NCI-H1436 (cell line): ENCODE measurements at places on chromosomes 3 and 15.

DNA sequence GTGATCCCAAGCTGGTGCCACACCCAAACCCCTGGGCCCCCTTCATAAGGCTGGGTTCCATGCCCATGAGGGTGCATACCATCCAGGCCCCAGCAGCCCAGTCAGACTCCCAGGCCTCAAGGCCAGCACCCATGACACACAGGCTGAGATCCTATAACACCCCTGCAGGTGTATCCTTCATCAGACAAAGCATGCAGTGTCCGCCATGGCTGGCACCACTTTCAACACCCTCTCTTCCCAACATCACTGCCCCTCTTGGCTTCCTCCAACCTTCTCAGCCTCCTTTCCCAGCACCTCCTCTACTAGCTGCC, 3.5 kb downstream of the CCDC51 start:
- DNase-seq = no peak

GRCh38 chr3:138608322-138609135, at the start of gene FAIM:
TSS of gene FAIM (plus strand) at chr3:138608771. CDS start at chr3:138619727, 10,956 bp downstream.
- peak; percentile 86 for DNase-seq

GRCh38 chr15:78626381-78626995, 5.7 kb upstream of the CHRNA3 start:
- DNase-seq = peak; percentile 60

DNA sequence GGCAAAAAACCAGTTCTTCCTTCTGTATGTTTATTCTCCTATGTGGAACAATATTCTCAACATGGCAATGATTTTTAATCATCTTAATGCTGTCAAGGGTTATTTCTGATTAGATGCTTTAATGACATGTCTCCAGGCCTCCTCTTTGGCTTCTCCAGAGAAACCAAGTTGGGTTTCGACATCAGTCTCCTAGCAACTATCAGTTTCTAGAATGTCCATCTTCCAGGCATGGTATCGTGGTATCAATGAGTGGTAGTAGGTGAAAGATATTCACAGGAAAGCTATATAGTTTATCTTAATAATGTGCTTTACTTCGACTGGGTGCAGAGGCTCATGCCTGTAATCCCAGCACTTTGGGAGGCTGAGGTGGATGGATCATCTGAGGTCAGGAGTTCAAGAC, 128.5 kb downstream of the C3orf70 start:
- DNase-seq = no peak

DNA sequence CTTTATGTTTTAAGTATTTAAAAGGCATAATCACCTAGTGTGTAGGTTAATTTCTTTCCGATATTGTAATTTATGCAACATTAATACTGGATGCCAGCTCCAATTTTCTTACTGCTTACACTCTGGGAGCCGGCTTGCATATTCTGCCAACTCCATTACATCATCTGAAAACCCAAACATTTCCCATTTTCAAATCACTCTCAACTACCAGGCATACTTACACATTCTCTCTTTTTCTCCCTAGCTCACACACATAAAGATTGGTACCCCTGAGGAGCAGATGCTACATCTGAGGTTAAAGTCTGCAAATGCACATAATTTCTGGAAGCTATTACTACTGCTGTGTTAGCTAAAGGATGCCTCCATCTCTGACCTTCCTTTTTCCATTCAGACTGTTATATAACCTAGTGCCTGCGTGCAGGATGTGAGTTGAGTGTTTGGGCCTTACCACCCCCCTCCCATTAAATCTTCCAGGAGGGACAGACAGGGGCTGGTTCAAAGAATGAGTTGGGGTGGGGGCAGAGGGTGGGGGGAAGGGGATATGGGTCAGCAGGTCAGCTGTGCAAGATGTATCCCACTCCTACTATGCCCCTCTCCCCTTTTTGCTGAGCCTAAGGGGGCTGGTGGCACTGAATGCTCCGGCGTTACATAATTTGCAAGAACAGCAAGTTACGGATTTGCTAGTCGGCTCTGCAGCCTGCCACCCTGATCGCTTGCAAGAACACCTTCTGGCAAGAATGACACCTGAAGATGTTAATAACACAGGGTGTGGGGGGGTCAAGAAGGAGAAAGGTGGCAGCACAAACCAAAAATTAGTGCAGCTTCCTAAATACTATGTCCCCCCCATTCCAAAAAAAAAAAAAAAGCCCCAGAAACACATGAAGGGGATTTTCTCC, 2.5 kb downstream of the RORA start:
- DNase-seq = no peak

DNA sequence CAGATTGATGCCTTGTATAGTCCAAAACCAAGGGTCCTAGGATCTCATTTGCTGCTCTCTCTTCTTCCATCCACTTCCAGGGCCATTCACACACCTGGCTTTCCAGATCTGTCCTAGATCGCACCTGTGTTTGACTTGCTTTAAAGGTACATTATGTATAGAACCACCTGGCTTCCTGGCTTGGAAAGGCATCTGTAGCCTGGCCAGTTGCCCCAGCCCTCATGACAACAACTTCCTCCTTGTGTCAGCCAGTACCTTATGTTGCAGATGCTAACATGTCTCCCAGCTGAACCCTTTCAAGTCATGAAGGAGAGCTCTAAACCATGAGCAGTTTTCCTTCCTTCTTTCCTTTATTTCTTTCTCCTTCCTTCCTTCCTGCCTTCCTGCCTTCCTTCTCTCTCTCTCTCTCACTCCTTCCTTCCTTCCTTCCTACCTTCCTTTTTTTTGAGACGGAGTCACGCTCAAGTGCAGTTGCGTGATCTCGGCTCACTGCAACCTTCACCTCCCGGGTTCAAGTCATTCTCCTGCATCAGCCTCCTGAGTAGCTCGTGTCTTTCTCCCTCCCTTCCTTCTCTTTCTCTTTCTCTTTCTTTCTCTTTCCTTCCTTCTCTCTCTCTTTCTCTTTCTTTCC, 2.5 kb upstream of the HTR3C start:
- DNase-seq = no peak

DNA sequence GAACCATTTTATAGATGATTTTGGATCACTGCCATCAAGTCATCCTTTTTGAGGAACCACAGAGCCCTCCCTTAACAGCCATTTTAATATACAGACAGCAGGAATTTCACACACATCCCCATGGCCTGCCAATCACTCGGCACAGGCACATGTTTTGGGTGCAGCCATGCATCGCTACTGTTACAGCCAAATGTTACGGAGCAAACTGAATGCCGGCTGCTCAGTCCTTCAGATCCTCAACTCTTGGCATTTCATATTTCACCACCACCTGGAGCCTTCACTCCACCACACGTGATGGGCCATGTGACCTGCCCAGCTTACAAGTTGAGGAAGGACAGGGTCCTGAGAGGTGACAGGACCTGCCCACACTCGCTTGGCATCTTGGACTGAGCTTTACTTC, 90.8 kb downstream of the OXNAD1 start:
- no peak for DNase-seq

DNA sequence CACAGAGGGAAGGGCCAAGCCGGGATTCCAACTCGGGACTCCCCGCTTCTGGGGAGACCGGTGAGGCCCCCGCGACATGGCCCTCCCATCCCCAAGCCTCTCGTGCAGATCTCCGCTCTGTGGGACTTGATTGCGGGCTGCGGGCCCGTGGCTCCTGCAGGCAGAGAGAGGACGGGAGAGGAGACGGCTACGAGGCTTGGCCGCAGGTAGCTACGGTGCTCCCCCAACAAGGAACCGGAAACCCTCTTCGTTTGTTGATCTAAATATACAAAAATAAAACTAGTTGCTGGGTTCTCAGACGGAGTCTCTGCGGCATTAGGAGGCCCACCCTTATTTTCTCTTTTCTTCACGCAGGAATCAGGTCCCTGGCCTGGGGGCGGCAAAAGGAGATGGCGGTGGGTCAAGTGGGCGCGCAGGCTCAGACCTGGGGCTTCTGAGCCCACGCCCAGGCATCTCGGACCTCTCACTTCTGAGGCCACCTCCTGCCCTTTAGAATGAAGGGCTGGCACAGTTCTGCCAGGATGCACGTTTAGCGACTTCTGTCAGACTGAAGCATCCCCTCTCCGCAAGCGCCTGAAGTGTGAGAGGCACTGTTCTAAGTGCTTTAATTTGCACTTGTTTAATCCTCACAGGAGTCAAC, 10.9 kb downstream of the GNB5 start:
- DNase-seq = no peak

DNA sequence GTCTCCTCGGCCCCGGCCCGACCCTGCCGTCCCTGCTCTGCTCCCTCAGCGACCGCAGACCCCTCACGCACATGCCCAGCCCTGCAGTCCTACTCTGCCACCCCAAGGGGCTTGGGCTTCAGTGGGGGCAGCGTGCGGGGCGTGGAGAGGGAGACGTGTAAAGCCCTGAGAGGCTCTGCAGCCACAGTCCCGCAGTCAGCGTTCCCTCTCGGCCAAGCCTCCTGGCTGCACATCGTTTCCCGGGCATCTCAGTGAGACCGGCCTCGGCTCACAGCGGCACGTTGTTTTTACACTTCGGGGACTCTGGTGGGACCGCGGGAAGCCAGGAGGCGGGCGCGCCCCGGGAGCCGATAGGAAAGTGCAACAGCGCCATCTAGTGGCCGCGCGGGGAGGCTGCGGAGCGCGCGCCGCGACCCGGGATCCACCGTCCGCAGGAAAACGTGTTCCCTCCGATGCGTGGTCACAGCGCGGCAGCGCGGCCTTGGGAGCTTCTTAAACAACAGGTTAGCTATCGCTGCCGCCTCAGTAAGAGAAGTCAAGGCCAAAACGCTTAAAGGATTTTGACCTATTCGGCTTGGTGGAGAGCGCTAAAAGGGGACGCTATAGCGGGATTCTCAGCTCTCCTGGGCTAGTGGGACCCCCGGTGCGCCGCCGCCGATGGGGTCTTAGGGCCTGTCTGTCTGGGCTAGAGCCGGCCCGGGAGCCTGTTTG, 226.8 kb upstream of the IGF1R start:
- DNase-seq = peak; percentile 50

- no peak for DNase-seq
Measured at GRCh38 chr15:83305704-83306291, 21.3 kb upstream of the BNC1 start.

GRCh38 chr3:157832588-157832987, 273.6 kb downstream of the SHOX2 start:
- DNase-seq = no peak

DNA sequence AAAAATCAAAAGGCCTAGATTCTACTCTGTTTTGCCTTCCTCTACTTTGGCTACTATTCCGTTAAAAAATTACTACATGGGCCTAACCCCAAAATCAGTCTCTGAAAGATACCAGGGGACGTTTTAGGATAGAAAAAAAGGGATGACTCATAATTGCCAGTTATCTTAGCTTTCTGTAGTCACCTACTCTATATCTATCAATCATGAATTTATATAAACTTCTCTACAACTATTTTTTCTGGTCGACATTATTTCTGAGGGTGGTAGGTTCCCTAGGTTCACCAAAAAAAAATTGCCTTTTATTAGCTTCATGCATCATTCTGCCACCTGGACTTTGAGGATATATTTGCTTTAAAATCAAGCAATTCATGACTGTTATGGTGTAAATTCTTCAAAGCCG, 36.5 kb downstream of the RAF1 start:
- no peak for DNase-seq

- no peak for DNase-seq
Measured at GRCh38 chr3:45816544-45816943, 20.2 kb upstream of the SLC6A20 start.

GRCh38 chr15:75361989-75362641, 6.3 kb downstream of the MAN2C1 start:
- DNase-seq = no peak

GRCh38 chr3:13325892-13326443, 94.2 kb downstream of the NUP210 start:
- no peak for DNase-seq

GRCh38 chr3:8443829-8444791, 57.5 kb upstream of the LMCD1 start:
- DNase-seq = no peak

DNA sequence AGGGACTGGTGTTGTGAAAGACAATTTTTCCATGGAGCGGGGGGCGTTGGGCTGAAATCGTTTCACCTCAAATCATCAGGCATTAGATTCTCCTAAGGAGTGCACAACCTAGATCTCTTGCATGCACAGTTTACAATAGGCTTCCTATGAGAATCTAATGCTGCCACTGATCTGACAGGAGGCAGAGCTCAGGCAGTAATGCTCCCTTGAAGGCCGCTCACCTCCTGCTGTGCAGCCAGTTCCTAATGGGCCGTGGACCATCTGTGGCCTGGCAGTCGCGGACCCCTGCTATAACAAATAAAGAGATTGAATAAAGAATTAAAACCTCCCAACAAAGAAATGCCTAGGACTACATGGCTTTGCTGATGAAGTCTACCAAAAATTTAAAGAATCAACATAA, 25.3 kb upstream of the ANKRD28 start:
- no peak for DNase-seq

- DNase-seq = no peak
Measured at GRCh38 chr3:127110982-127111693, 81.8 kb upstream of the PRR23E start.

DNA sequence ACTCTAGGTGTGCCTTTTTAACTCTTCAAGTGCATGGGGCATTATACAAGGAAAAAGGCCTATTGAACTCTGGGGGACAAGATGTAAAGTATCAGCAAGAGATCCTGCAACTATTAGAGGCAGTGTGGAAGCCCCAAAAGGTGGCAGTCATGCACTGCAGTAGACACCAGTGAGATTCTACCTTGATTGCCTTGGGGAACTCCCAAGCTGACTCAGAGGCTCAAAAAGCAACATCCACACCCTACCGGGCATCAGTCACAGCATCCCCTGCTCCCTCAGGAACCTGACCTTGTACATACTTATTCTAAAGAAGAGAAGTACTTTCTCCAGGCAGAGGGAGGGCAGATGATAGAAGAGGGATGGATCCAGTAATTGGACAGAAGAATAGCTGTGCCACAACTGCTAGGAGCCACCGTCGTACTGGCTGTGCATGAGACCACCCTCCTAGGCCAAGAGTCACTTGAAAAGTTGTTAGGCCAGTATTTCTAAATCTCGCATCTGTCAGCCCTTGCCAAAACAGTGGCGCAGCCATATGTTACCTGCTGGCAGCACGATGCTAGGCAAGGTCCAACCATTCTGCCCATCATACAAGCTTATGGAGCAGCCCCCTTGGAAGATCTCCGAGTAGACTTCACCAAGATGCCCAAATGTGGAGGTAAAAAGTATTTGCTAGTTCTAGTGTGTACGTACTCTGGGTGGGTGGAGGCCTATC, 523.1 kb upstream of the FRG2C start:
- DNase-seq = no peak

DNA sequence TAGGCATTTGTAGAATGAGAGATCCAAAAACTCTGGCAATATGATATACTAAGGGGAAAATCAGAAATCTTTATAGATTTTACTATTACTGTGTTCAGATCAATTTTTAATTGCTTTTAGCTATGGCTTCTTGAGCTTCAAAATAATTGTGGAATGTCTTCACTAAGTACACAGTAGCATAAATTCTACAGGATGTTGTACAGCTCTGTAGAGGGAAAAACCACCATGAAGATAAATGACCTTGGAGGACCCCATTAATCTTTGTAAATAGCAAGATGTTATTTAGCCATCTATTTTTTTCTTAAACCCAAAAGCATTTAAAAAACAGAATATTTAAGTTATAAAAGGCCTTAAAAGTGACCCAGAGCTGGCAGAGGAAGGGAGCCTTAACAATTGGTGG, 43.9 kb upstream of the FNDC3B start:
- no peak for DNase-seq
